ENCODE measurements at places on chromosomes 5 and 9.

- peak; percentile 45 for DNase-seq
These were observed 53.9 kb upstream of the ZFR start for GRCh38 chr5:32498484-32498883.

GRCh38 chr9:112224401-112225289 lies 49.5 kb upstream of the SUSD1 start:
- DNase-seq = peak; percentile 43

- no peak for DNase-seq
These were observed 29.4 kb downstream of the GSN start for GRCh38 chr9:121297389-121297788.

DNA sequence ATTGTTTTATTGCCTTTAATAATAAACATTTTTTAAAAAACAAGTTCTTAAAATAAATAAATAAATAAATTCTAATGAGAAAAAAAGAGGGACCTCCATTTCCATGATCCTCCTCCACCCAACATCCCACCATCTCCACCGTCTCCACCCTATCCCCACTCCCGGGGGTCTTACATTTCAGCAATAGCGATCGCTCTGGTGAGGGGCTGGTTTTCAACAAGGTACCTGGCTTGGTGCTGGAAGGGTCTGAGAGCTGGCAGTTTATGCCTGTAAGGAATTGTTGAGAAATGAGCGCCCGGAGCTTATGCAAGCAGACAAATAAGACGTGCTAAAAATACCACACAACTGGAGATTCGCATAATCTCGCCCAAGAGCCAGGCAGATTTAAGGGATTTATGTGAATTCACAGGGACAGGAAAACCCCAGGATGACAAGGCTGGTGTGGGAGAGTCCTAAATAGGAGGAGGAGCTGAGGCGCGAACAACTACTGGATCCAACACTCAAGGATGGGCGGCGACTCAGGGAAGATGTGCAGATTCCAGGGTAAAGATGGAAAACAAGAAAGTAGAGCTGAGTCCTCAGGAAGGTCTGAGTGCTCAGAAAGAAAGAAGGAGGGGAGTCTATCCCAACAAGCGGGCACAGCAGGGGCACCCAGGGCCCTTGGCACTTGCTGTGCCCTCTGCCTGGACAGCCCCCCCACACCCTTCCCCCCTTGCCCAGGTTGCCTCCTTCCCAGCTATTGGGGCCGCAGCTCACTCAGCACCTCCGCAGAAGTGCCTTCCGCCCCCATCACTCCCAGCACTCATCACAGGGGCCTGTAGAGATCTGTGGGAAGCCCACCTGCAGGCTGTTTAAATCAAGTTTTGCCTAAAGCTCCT lies 27.0 kb downstream of the TRIM14 start:
- peak; percentile 84 for DNase-seq

- no peak for DNase-seq
These were observed 61.6 kb downstream of the SETX start for GRCh38 chr9:132293145-132293721.

DNA sequence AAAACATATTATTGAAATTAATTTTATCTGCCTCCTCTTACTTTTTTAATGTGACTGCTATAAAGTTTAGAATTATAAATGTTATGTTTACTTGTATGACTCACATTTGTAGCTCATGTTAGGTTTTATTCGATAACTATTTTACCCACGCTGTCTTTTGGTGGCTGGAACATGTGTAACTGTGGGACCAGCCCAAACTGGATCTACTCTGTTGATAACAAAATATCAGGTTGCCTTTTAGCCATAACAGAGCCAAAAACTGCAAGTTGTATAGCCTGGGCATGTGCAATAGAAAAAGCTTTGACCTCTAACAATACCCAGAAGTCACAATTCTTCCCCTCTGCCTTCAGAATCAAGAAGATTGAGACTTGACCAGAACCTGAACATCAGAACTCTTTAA lies 356.5 kb downstream of the PRELID2 start:
- peak; percentile 21 for DNase-seq

DNA sequence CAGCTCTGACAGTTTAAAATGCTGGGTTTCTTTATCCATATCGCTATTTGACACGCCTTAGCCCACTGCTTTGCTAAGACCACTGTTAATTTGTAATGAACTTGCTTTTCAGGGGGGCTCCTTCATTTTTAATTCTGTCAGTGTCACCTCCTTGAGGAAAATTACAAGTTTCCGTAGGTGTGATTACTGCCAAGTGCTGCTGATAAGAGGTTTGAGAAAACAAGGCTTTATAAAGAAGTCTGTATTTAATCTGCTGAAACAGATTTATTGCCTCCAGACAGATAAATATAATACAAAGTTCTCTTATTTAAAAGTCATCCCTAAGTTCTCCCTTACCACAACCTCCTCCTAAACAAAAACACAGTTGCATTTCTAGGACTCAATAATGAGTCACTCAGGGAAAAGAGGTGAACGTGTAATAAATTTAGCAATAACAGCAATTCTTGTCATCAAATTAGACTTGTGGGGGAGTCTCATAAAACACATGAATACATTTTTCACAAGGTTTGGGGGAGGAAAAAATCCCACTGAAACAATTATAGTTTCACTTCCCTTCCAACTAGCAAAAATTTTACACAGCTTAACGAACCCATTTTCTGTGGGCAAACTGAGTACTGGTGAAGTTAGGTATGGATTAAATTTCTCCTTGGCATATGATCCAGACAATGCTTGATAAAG lies 72.8 kb downstream of the MAPKAP1 start:
- peak; percentile 77 for DNase-seq

DNA sequence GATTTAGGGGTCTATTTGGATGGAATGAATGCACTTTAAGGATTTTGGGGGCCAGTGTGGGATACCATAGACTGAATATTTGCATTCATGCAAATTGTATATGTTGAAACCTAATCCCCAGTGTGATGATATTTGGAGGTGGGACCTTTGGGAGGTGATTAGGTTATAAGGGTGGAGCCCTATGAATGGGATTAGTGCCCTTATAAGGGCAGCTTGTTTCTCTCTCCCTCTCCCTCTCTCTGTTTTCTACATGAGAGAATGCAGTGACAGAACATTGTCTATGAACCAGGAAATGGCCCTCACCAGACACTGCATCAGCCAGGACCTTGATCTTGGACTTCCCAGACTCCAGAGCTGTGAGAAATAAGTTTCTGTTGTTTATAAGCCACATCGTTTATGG lies 166.1 kb downstream of the MED10 start:
- DNase-seq = no peak

GRCh38 chr9:18544456-18544855 lies 70.5 kb downstream of the ADAMTSL1 start:
- DNase-seq = no peak

- peak; percentile 70 for DNase-seq
These were observed 4.7 kb upstream of the ISCA1 start for GRCh38 chr9:86287013-86287412.

DNA sequence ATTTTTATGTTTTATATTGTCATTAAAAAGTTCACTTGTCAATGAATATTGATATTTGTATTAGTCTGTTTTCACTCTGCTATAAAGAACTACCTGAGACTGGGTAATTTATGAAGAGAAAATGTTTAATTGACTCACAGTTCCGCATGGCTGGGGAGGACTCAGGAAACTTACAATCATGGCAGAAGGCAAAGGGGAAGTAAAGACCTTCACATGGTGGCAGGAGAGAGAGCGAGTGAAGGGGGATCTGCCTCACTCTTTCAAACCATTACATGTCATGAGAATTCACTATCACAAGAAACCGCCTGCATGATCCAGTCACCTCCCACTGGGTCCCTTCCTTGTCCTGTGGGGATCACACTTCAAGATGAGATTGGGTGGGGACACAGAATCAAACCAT lies 27.4 kb downstream of the SRD5A1 start:
- DNase-seq = no peak

GRCh38 chr5:105878402-105878801 lies 1792.3 kb downstream of the EFNA5 start:
- no peak for DNase-seq

DNA sequence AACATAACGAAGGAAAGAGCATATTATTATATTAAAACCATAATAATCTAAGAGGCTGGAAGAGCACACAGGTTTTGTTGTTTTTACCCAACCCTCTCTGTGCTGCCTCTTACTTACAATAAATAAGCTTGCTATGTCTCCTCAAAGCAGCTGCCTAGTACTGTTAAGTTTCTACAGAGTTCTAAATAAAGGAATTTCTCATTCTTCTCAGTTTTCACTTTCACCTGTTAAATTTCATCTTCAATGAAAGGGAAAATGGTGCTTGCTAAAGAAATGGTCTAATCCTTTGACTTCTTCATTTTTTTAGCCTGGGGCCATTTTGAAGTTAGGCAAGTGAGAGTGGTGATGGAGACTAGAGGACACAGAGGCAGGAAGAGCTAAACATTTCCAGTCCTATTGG lies 396.1 kb downstream of the MAN2A1 start:
- DNase-seq = no peak

All from fibroblast of villous mesenchyme (primary cell).